ENCODE measurements at places on chromosomes 11 and 22.

- no peak for DNase-seq
Observed at GRCh38 chr11:112727341-112727841, 233.8 kb upstream of the NCAM1 start.

DNA sequence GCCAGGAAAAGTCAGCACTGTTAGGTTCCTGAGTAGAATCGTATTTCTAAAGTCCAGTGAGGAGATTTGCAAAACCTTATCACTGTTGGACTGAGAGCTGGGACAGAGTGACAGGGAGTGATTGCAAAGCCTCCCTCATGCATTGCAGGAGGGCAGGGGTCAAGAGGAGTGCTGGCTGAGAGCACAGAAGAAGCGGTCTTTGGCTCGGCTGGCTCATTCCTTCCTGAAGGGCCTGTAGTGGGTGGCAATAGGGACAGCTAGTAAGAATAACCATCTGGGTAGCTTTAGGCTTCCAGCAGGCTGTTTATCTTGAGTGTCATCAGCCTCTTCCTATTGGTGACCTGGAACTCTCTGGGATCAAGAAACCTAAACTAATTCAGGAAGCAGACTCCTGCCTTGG, 53.4 kb downstream of the CD44 start:
- DNase-seq, result no peak

DNA sequence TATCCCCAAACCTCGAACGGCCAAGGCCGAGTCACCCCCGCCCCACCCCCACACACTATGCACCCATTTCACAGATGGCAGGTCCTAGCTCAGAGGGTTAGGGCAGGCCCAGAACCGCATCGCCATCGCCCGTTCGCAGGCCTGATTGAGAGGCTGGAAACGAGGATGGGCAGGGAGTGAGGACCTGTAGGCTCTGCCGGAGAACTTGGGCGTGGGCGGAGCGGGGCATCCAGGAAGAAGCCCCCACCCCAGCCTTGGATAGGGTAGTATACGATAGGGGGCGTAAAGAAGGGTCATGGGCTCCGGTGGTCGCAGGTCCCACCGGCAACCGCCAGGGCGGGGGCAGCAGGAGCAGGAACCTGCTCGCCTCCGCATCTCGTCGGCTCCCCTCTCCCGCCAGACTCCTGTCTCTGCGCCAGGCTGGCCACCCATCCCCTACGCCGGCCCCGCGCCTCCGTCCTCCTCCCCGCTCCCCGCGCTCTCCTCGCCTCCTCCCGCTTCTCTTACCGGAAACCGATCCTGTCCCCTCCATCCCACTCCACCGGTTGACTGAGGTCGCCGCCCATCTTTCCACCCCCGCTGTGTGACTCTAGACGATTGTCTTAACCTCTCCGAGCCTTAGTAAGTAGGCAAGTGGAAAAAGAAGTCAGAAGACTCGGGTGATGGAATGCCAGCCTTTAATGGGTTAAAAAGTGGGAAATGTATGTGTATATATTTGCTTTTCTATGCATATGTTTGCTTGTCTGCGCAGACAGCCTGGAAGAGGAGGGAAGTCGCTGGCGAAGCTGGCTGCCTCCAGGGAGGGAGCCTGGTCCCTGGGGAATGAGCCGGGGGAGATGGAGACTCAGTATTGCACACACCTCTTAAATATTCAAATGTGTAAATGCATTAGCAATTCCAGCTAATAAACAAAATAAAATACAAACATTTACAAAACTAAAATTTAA, 52.8 kb downstream of the CYTH4 start:
- no peak for DNase-seq

GRCh38 chr11:100930185-100930778, 199.3 kb downstream of the PGR start:
- DNase-seq, result peak; percentile 65

DNA sequence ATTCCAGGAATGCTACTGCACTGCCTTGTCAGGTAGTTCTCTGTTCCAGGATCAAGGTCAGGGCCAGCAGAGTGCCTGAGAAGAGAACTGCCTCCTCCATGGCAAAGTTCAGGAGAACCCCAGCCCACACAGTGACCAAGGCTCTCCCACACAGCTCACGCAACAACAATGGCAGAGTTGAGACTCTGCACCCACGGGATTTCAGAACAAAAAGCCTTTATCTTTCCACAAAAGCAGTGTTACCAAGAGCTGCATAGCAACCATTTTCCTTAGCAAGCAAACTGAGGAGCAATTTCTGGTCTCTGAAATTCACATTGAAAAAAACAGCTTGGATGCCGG, 11.1 kb downstream of the PLAAT3 start:
- peak; percentile 95 for DNase-seq

DNA sequence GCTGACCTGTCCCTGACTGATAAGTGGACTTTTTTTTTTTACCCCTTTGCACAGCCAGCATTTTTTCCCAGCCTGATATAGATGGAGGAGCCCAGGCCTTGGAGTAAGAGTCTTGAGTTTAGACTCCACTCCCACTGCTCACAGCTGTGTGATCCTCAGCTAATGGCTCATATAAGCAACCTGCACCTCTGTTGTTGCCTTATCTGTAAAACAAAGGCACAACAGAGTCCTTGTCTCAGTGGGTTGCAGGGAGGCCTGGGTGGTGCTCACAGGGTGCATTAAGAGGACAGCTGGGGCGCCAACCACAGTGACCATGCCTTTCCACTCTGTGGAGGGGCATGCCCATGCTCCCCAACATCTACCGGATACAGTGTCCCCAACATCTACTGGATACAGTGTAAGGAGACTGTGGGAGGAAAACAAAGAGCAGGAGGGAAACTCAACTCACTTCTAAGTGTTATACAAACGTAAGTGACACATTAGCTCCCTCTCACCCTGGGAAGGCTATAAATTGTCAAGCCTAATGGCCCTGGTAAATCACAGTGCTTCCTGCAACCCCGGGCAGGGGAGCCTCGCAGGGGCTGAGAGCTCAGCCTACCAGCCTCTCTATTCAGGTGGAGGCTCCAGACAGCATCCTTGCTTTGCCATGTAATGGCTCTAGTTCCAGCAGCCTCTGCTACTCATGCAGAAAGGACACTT, 109.5 kb downstream of the TENM4 start:
- no peak for DNase-seq

- DNase-seq, result peak; percentile 95
Observed at GRCh38 chr11:3049430-3050243, 7.6 kb downstream of the CARS1 start.

DNA sequence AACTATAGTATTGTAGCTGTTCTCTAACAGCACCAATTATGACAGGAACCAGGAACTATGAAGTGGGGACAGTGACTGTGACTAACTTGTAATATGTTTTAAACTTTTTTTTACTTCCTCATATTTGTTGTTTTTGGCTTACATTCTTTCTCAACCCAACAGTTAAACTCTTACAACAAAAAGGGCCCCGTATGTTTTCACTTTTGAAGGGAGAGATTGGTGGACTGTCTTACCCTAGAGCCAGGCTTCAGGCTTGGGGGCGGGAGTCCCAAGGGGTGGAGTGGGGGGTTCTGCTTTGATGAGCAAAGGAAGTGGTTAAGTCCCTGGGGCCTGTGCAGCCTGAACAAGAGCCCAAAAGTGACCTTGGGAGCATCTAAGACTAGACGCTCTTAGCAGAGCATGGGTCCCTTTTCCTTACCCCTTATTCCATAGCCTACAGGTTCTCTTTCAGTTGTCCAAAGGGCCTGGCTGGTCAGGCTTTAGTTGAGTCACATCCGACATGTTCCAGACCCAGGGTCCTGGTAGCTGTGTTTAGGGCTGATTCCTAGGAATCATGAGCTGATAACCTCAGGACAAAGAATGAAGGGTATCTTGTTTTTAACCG, 38.8 kb downstream of the STIM1 start:
- DNase-seq, result no peak

GRCh38 chr11:91248199-91248807, 976.3 kb upstream of the FAT3 start:
- peak; percentile 18 for DNase-seq

GRCh38 chr22:35685731-35686130, 31.9 kb upstream of the APOL5 start:
- DNase-seq, result no peak

- DNase-seq, result no peak
Observed at GRCh38 chr22:46078241-46079092, 71.9 kb upstream of the PPARA start.

GRCh38 chr22:43276321-43276720, 66.9 kb downstream of the SCUBE1 start:
- DNase-seq, result no peak

- peak; percentile 1 for DNase-seq
Observed at GRCh38 chr11:74989260-74989638, 516 bp downstream of the NEU3 start.

GRCh38 chr11:44561275-44561805, 4.1 kb upstream of the CD82 start:
- DNase-seq, result no peak

- no peak for DNase-seq
Observed at GRCh38 chr11:65633390-65634108, 4.4 kb upstream of the SIPA1 start.

DNA sequence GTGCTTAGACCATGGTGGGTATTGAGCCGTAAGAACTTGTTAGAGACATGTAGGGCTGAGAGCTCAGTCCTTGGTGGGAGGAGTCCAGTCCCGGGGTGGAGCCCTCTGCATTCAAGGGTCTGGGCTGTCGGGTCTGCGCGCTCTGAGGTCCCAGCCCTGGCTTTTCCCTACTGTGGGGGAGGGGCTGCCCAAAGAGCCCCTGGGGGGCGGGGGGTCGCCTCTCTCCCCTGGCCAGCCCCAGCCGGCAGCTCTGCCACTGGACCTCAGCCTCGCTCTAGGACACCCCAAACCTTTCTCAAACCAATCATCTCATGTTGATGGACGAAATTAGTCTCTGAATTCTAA, 1006.4 kb downstream of the BRD1 start:
- DNase-seq, result no peak

GRCh38 chr11:76033699-76034098, 172.6 kb downstream of the WNT11 start:
- no peak for DNase-seq

- DNase-seq, result no peak
Observed at GRCh38 chr22:24482575-24482974, 12.6 kb upstream of the UPB1 start.

DNA sequence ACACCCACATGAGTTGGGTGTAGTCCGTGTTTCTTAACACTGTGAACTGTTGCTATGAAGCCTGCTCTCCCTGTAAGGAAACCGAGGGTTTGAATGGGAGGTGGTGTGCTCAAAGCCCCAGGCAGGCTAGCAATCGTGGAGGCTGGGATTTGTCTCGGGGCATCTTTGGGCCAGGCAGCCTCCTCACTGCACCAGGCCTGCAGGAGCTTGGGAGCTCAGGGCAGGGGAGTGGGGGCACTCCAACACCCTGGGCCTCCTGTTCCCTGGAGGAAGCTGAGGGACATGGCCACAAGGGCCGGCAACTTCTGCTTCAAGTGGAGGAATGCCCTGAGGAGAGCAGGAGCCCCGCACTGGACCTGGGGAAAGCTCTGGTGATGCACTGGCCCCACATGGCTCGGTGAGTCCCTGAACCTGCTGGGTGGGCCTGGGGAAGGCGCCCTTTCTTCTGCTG, 164.7 kb upstream of the B3GAT1 start:
- DNase-seq, result no peak

- DNase-seq, result no peak
Observed at GRCh38 chr22:26949193-26949592, 291.8 kb downstream of the MIAT start.

- no peak for DNase-seq
Observed at GRCh38 chr11:79249295-79249993, 191.4 kb downstream of the TENM4 start.

GRCh38 chr11:41786087-41786486, 326.6 kb upstream of the LRRC4C start:
- no peak for DNase-seq

- no peak for DNase-seq
Observed at GRCh38 chr11:13268791-13269190, 8.8 kb upstream of the BMAL1 start.

DNA sequence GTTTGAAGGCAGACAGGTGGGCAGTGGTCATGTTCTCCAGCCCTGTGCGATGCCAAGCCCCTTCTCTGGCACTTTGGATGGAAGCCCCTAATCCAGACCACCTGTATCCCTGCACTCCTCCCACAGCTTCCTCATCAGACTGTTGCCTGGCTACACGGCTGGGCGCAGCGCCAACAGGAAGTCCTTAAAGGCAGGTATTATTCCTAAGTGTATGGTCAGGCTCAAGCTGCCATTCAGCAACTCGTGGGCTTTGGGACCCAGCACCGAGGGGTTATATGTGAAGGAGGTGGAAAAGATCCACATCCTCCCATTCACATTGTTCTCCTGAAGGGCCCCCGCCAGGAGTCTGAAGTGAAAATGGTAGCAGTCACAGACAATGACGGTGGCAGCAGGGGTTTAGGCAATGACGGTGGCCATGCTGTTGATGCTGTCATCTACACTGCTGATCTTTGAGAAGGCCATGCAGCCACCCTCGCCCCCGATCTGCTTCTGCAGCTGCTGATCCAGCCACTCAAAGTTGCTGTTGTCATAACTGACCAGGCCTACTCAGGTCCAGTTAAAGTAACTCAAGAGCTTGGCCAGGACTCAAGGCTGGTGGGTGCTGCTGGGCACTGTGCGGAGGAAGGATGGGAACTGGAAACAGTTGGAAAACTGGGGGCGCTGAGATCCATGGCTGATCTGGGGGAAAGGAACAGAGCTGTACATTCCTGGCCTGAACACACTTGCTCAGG, 27.7 kb downstream of the OR6Q1 start:
- DNase-seq, result no peak

DNA sequence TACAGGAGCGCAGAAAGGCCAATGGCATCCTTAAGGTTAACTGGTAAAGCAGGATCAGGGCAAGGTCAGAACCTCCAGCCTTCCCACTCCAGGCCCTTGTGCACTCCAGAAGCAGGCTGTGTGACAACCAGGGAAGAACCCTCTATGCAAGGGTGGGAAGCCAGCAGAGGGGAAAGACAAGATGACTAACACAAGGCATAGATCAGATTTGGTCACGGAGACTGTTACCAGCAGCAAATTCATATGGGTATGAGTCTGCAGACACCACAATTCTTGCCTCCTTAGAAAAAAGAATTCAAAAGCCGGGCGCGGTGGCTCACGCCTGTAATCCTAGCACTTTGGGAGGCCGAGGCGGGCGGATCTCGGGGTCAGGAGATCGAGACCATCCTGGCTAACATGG, 39.8 kb upstream of the MTNR1B start:
- DNase-seq, result no peak

GRCh38 chr11:73229321-73229895, 11.3 kb downstream of the P2RY2 start:
- no peak for DNase-seq
